ENCODE measurements at places on chromosomes 16 and 17. TPM values are rescaled to one million over a fixed set of nuclear protein-coding genes. Genes with fewer than 3 reads are reported as not detected.

GRCh38 chr17:67080804-67081203, 36.5 kb downstream of the CACNG1 start:
- peaks cover 2% of the 10 kb centered on the region for H3K36me3 ChIP-seq
- H3K27ac ChIP-seq: no peak overlapping the region
- peaks cover 3% of the 10 kb centered on the region for H3K4me1 ChIP-seq

DNA sequence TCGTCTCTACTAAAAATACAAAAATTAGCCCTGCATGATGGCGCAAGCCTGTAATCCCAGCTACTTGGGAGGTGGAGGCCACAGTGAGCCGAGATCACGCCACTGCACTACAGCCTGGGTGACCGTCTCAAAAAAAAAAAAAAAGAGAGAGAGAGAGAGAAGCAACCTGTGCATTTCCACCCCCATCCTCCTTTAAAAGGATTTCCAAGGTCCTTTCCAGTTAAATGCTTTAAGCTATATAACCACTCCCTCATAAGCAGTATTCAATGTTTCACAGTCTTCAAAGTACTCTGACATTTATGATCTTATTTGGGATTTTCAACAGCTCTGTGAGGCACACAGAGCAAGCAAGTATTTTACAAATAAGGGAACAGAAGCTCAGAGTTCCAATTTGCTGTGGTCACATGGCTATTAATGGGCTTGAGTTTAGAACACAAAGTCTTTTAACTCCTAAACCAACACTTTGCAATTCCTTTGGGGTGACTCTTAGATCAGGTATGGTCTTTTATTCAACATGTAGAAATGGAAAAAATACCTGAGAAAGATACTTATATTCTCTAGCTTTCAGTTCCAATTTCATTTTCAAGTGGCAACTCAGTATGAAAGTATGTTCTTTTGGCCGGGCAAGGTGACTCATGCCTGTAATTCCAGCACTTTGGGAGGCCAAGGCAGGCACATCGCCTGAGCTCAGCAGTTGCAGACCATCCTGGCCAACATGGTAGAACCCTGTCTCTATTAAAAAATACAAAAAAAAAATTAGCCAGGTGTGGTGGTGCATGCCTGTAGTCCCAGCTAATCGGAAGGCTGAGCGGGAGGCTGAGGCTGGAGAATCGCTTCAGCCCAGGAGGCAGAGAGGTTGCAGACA, 31.3 kb downstream of the SPOP start:
- no peaks in the 10 kb centered on the region for H3K36me3 ChIP-seq
- H3K4me3 ChIP-seq: no peak overlapping the region
- no peak overlapping the region for H3K27ac ChIP-seq
- H3K27me3 ChIP-seq: no peaks in the 10 kb centered on the region
- H3K4me1 ChIP-seq: no peaks in the 10 kb centered on the region
- no peak for DNase-seq

DNA sequence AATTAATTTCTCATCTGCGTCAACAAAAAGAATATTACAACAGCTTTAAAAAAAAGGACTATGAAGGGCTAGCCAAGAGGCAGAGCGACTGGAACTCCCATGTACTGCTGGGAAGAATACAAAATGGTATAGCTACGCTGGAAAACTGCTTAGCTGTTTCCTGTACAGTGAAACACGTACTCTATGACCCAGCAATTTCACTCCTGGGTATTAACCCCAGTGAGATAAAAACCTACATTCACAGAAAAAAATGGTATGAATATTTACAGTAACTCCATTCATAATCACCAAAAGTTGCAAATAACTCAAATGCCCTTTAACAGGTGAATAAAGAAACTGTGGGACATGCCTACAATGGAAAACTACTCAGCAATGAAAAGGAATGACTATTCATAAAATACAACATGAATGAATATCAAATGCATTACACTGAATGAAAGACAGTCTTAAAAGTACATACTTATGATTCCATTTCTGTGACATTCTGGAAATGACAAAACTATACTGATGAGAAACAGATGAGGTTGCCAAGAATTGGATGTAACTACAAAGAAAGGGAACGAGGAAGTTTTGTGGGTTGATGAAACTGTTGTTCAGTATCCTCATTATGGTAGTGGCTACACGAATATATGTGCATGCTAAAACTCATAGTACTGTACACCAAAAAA, 27.6 kb downstream of the CMTM4 start:
- H3K27ac ChIP-seq: no peak overlapping the region
- no peaks in the 10 kb centered on the region for H3K36me3 ChIP-seq
- H3K4me3 ChIP-seq: no peak overlapping the region

GRCh38 chr17:76866774-76867577, 1.2 kb upstream of the MGAT5B start:
- no peak for DNase-seq
- peaks cover 4% of the 10 kb centered on the region for H3K27me3 ChIP-seq
- H3K36me3 ChIP-seq: no peaks in the 10 kb centered on the region
- no peaks in the 10 kb centered on the region for H3K4me1 ChIP-seq

DNA sequence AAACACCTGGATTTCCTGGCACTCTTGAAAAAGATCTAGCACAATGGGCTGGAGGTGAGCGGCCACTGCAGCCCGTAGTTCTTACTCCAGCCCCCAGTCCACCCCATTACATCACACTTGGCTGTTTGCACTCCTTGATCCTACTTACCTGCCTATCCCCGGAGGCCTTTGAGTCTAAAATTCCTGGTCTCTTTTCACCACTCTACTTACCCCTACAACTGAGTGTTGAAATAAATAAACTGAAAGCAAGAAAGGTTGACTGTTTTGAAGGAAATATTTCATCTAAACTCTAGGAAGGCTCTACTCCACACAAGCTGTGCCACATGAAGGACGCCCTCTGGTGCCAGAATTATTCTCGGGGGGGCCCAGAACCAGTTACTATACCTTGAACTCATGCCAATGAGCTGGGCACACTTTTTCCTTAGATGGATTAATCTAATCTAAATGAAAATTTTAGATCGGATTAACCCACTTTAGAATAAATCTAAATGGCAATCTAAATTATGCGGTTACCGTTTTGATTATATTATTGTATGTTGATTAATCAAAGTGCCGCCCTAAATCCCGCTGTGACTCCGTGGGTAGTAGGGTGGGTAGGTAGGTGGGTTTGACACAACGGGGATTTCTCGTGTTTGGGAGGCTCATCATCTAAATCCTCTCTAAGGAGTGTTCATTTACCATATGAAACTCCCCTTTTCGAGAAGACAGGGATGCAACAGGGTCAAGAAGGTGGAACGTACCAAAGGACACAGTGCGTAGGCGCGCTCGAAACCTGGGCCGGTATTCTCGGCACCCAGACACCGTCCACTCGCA, 651 bp upstream of the EIF1 start:
- H3K27me3 ChIP-seq: no peaks in the 10 kb centered on the region
- H3K36me3 ChIP-seq: peaks cover 37% of the 10 kb centered on the region
- peak; percentile 70 for DNase-seq
- peak overlapping the region; percentile 100 for H3K27ac ChIP-seq

GRCh38 chr16:66519482-66520373, 30.2 kb downstream of the TK2 start:
- H3K27me3 ChIP-seq: no peaks in the 10 kb centered on the region
- H3K27ac ChIP-seq: peak overlapping the region; percentile 96
- no peak overlapping the region for H3K4me3 ChIP-seq
- DNase-seq: no peak
- H3K36me3 ChIP-seq: no peaks in the 10 kb centered on the region
- H3K4me1 ChIP-seq: peaks cover 32% of the 10 kb centered on the region

CA7 gene
- not detected for total RNA-seq

DNA sequence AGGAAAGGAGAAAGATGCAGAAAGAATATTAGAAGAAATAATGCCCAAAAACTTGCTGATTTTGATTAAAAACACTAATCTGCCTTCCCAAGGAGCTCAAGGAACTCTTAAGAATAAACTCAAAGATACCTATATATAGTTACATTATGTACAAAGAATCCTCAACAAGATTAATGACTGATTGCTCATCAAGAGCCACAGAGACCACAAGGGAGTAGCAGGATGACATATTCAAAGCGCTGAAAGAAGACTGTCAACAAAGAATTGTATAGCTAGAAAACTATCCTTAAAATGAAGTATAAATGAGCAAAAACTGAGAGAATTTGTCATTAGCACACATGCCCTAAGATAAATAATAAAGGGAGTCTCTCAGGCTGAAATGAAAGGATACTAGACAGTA, 6.2 kb downstream of the LPCAT2 start:
- DNase-seq: no peak
- no peak overlapping the region for H3K4me3 ChIP-seq
- no peak overlapping the region for H3K27ac ChIP-seq

DNA sequence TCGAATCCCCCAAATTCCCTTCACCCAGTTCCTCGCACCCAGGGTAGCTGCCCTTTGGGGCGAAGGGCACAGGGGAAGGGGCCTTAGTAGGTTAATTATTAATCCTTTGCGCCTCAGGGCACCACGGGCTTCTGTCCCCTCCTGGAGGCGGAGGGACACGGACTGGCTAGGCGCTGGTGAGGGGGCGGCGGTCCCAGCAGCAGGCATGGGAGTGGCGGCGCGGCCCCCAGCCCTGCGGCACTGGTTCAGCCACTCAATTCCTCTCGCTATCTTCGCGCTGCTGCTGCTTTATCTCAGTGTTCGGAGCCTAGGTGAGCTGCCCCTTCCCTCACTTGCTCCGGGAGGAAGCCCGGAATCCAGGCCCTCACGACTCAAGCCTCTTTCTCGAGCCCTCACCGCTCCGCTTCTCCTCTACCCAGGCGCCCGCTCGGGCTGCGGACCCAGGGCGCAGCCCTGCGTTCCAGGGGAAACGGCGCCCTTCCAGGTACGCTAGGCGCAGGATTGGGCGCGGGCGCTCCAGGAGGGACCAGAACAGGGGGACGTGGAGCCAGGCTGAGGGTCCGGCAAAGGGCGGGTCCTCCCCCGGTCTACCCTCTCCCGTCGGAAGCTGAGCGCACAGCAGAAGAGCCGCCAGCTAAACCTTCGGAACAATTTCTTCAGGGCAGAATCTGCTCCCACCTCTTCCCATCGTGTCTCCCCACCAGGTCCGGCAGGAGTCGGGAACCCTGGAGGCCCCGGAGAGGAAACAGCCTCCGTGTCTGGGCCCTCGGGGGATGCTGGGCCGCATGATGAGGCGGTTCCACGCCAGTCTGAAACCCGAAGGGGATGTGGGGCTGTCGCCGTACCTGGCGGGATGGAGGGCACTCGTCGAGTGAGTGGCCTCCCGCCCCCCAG, at the start of gene GLTPD2:
Gene GLTPD2 (plus strand): TSS at position 158 of the 894 bp plus-strand sequence. CDS start 48 bp downstream, at position 206.
- H3K36me3 ChIP-seq: no peaks in the 10 kb centered on the region
- no peaks in the 10 kb centered on the region for H3K27me3 ChIP-seq
- peak within 1 kb of the TSS; percentile 53 for H3K4me3 ChIP-seq
- H3K4me1 ChIP-seq: peaks cover 20% of the 10 kb centered on the region

DNA sequence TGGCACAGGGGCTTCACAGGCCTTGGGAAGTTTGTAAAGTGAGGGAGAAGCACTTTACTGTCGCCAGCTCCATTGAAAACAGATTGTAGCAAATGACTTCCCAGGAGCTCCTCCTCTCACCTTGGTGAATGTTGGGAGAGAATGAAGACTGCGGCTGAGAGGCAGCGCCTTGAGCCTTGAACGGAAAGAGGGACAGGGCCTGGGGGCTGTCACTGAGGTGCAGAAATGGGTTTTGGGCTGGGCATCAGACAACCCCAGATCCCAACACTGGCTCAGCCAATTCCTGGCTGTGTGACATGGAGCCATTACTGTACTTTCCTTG, 603 bp upstream of the MRTFB start:
- peak overlapping the region; percentile 87 for H3K27ac ChIP-seq
- H3K4me3 ChIP-seq: peak overlapping the region; percentile 79
- no peak for DNase-seq

DNA sequence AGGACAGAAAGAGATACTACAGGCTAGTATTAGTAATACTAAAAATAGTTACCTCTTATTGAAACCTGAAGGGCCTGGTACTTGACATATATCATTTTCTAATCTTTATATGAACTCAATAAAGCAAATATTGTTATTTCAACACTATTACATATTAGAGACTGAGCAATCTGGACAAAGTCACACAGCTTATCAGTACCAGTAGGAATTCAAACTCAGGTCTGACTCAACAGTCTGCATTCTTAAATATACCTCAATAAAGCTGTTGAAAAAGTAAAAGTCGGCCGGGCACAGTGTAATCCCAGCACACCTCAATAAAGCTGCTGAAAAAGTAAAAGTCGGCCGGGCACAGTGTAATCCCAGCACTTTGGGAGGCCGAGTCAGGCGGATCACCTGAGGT, 67.4 kb downstream of the KANSL1 start:
- no peaks in the 10 kb centered on the region for H3K27me3 ChIP-seq
- DNase-seq: no peak
- H3K36me3 ChIP-seq: no peaks in the 10 kb centered on the region
- no peak overlapping the region for H3K27ac ChIP-seq
- peaks cover 66% of the 10 kb centered on the region for H3K4me1 ChIP-seq

TRPV3 gene
- 0.53 TPM for total RNA-seq

DNA sequence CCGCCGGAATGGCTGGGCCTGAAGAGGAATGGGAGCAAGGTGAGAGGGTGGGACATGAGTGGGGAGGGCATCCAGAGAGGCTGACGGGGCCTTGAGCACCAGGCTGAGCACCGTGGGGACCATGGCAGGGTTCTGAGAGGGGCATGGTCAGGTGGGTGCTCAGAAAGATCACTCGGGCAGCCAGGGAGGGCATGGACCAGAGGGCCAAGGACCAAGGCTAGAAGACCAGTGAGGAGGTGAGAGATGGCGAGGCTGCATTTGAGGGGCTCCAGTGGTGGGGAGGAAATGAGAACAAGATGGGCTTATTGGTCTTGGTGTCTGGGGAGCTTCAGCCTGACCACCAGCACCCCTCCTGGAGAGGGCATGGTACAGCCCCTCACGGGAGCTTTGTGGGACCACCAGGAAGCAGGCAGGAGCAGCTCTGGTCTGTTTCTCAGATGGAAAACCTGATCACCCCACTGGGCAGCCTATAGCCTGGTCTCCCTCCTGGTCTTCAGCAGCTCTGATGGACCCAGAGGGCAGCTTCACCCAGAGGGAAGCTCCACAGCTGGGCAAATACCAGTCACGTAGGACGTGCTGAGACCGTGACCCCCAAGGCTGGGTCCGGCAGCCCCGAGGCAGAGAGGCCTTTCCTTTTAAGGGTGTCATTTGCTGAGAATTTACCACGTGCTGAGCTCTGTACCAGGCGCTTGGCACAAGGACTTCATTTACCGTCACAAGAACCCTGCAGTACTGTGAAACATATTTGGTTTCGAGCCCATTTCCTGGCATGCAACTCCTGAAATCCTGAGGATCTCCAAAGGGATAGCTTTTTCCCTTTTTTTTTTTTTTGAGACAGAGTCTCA, 11.4 kb upstream of the NCBP3 start:
- H3K36me3 ChIP-seq: no peaks in the 10 kb centered on the region
- H3K4me3 ChIP-seq: no peak overlapping the region
- no peak overlapping the region for H3K27ac ChIP-seq

GRCh38 chr17:54608634-54609155, 292.0 kb upstream of the TOM1L1 start:
- no peak overlapping the region for H3K27ac ChIP-seq
- H3K27me3 ChIP-seq: no peaks in the 10 kb centered on the region
- H3K4me1 ChIP-seq: no peaks in the 10 kb centered on the region
- DNase-seq: no peak
- no peak overlapping the region for H3K4me3 ChIP-seq

TVP23B gene
- 16.8 TPM for total RNA-seq
